ENCODE measurements at places on chromosomes 5 and 9.

DNA sequence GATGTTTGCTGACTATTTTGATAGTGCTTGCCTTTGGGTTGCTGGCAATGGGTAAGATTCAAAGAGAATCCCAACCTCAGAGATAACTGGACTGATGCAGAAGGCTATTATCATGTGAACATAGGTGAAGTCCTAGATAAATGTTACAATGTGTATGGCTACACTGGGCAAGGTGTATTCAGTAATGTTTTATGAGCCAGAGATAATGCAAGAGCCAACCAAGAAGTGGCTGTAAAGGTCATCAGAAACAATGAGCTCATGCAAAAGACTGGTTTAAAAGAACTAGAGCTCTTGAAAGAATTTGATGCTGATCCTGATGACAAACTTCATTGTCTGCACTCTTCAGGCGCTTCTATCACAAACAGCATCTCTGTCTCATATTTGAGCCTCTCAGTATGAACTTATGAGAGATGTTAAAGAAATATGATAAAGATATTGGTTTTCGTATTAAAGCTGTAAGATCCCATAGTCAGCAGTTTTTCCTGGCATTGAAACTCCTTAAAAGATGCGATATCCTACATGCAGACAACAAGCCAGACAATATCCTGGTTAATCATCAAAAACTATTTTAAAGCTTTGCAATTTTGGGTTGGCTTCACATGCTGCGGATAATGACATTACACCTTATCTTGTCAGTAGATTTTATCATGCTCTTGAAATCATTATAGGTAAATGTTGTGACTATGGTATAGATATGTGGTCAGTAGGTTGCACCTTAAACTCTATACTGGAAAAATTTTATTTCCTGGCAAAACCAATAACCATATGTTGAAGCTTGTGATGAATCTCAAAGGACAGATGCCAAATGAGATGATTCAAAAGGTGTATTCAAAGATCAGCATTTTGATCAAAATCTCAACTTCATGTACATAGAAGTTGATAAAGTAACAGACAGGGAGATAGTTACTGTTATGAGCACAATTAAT, 41.9 kb upstream of the TNFSF15 start:
- no peak for DNase-seq

DNA sequence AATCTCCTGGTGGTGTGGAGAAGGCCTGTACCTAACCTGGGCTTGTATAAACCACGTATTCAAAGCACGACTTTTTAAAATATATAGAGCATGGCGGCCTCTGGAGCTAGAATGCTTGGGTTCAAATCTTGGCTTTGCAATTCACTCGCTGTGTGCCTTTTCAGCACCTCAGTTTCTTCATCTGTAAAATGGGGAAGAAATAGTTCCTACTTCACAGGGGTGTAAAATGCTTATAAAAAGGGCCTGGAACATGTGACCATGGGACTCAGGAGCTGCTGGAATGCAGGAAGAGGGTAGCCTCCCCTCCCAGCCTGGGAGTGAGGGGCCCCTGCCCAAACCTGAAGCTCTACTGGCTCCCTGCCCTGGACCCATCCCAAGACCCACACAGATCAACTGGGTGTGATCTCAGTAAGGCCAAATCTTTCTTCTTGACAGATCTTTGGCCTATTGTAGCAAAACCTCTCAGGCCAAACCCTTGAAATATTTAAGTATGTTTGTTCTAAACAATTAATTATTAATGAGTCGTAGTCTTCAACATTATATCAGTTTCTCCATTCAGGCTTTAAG, 269.0 kb downstream of the ZSWIM6 start:
- no peak for DNase-seq

DNA sequence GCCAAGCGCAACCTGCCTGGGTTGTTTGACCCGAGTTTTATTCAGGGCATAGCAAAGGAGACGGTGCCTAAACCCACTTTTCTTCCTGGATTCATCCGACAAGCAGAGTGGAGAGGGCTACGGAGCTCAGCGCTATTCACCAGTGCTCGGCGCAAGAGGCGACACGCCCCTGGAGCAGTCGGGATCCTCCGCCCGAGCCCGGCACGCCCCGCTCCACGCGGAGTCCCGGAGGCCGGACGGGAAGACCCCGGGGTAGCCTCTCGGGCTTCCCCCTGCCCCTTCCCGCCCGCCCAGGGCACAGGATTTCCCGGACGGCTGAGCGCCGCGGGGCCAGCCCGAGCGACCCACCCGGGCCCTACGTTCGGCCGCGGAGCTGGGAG, 427 bp downstream of the SERINC5 start:
- peak; percentile 33 for DNase-seq

- DNase-seq: peak; percentile 87
Measured at GRCh38 chr5:81361600-81361999, 32.3 kb downstream of the ACOT12 start.

GRCh38 chr9:76302947-76303550, 91.2 kb downstream of the RFK start:
- peak; percentile 66 for DNase-seq

- no peak for DNase-seq
Measured at GRCh38 chr5:1960595-1961303, 78.0 kb upstream of the IRX4 start.

DNA sequence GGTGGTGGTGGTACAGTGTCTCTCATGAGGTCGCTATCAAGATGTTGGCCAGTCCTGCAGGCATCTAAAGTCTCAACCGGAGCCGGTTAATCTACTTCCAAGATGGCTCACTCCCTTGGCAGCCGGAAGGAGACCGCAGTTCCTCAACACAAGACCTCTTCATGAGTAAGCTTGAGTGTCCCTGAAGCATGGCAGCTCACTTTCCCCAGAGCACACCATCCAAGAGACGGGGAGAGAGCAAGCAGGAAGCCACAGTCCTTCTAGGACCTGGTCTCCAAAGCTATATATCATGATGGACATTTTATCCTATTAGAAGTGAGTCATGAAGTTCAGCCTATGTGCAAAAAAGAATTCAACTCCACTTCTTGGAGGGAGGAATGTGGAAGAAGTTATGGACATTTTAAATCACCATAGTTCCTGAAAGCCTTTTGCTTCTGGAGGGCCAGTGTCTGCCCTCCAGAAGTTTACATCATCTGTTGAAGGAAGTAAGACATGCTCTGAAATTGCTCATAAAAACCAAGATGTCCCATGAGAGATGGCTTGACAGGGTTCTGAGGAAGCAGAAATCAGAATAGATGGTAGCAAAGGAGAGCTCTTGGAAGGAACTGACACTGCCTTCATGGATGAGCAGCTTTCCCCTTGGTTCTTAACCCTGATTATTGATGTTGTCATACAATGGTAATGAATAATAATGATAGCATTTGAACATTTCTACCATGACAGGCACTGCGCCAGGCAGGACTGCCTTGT, 21.3 kb downstream of the GALNT10 start:
- DNase-seq: peak; percentile 20

- no peak for DNase-seq
Measured at GRCh38 chr5:43581398-43581797, 21.6 kb upstream of the NNT start.

GRCh38 chr5:82165740-82166530, 112.2 kb downstream of the RPS23 start:
- DNase-seq: peak; percentile 96

- peak; percentile 30 for DNase-seq
Measured at GRCh38 chr5:111848476-111848875, 91.5 kb upstream of the NREP start.

DNA sequence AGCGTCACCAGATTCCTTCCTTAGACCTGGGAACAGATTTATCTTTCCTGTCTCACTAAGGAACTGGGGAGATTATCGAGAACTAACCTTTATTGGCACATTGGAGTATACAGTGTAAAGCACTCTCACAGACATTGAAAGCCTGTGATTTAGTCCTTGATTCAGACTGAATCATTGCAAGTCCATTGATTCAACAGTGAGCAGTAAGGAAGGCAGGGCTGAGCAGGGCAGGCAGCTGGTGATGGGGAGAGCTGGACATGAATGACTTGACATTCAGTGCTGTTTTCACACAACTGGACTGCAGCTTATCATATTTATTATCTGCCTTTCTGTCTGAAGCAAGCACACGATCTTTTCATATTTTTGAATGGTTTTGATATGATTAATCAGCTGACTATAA, 16.2 kb downstream of the ISOC1 start:
- DNase-seq: no peak

DNA sequence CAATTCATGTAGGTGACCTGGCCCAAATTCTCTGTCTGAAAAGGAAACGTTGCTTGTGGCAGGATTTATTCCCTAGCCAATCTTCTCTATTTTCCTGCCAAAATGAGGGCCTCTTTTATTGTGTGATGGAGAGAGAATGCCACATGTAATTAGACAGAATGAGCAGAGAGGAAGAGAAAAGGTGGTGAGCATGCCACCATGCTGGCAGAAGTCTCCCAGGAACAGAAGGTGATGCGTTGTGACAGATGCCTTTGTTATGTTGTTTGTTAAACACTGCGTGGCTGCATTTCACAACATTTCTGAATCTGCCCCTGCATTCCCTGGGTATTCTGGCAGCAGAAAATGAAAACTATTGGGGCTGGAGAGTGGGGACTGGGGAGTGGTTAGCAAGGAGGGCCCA, 577.6 kb downstream of the TLR4 start:
- DNase-seq: no peak

GRCh38 chr5:36397901-36398536, 96.3 kb upstream of the RANBP3L start:
- peak; percentile 53 for DNase-seq

GRCh38 chr9:99057665-99058625, 47.0 kb upstream of the TGFBR1 start:
- peak; percentile 53 for DNase-seq
